RKO (cell line): ENCODE measurements at places on chromosomes 2 and 18.
A peak's percentile ranks its signal among the peaks of the same experiment; 100 is the strongest.

DNA sequence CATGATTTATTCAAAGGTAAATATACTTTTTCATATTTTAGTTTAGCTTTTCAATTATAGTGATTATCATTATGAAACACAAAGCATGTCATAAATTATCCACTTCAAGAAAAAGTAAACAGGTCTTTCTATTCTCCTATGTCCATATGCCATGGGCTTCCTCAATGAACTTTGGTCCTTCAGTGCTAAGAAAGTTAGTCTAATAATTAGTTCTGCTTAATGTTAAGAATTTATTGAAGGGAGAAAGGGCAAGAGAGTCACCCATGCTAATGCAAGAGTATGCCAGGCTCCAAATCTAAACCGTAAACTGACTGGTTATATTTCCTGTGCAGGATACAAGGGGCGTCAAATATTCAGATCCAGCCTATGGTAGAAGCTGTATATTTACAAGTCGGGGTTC lies 96.2 kb downstream of the GORASP2 start:
- no peak for DNase-seq

DNA sequence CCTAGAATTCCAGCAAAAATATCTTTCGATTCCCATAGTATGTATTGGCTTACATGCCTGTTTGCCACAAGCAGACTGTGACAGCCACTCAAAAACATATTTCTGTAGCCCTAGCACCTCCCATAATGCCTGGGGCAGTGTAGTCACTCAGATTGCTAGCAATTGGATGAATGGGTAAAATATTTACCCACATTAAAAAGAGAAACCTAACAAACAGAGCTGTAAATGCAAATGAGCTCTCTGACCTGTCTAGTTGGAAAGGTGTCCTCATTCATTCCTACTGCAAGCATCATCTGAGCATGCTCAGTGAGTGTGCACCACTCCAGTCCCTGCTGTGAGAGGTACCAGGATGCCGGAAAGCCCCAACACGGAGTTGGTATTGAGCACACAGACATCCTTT lies 234.0 kb upstream of the RAB12 start:
- no peak for DNase-seq

- peak; percentile 29 for DNase-seq
Observed at GRCh38 chr2:193584522-193584938, 1389.8 kb upstream of the TMEFF2 start.

- no peak for DNase-seq
Observed at GRCh38 chr2:229089776-229090175, 181.3 kb downstream of the PID1 start.

- DNase-seq = no peak
Observed at GRCh38 chr2:126644630-126645191, 11.2 kb upstream of the GYPC start.

GRCh38 chr2:60826111-60826510 lies 55.3 kb upstream of the REL start:
- DNase-seq = no peak

DNA sequence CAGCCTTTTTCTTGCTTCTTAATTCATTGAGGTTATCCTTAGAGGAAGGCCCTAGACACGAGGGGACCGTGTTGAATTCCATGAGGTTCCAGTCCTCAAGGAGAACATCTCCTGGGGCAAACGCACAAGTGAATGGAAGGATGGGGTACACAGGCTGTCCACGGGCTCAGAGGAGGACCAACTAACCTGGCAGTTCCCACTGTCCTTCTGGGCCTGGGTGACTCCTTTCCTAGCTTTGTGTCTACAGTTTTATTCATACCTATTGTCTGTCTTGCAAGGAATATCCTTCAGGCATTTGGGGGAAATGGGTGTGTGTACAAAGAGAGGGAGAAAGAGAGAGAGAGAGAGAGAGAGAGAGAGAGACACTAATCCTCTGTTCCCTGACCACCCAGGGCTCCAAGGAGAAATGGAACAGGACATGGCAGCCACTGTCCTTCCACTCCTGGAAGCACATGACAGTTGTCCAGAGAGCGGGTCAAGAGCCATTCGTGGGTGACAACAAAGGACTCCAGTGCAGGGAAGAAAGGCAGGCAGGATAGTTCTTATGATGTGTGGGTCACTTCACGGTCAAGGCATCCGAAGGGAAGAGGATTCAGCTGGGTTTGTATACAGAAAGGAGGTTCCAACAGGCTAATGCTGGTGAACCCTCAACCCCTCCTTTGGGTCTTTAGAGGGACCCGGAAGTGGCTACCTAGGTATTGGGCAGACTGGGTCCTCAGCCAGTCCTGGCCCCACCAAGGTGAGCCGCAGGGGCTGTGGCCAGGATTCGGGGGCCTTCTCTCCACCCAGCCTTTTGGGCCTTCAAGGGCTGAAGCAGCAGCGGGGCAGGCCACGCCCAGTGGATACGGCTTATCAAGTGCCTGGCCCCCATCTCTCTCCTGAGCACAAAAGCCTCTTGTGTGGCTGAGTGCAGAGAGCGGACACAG lies 150.6 kb downstream of the MYCN start:
- no peak for DNase-seq

DNA sequence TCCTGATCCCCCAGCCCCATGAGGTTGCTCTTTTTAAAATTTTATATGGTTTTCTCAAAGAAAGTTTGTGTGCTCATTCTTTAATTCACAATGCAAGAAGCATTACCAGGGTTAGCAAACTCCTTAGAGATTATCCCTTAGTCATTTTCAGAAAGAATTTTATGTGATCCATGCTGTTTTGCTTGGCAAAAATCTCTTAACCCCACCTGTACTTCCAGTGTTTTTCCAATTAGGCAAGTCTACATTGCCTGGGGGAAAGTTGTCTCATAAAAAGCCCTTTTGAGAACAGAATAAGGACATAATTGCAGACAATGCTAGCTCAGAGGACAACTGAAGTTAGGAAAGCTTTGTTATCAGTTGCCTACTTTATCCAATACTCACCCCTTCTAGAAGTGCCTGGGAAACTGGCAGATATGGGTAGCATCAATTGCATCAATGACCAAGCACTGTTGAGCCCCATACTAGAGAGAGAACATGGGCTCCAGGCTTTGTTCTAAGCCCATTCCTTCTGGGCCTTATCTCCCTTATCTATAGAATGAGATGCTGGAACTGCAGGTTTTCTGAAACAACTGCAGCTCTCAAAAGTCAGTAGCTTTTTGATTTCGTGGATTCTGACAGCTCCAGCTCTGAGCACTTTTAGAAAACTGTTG lies 265.9 kb upstream of the SPHKAP start:
- no peak for DNase-seq

DNA sequence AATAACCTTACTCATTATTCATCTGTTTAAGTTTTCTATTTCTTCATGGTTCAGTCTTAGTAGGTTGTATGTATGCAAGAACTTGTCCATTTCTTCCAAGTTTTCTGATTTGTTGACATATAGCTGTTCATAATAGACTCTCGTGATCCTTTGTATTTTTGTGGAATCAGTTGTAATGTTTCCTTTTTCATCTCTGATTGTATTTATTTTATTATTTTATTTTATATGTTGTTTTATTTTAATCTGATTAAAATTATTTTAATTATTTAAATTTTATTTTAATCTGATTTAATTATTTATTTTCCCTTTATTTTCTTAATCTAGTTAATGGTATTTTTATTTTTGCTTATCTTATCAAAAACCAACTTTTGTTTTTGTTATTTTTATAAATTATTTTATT lies 43.5 kb upstream of the SLC9A2 start:
- no peak for DNase-seq

GRCh38 chr2:218221000-218221399 lies 4.0 kb downstream of the ARPC2 start:
- DNase-seq = no peak

DNA sequence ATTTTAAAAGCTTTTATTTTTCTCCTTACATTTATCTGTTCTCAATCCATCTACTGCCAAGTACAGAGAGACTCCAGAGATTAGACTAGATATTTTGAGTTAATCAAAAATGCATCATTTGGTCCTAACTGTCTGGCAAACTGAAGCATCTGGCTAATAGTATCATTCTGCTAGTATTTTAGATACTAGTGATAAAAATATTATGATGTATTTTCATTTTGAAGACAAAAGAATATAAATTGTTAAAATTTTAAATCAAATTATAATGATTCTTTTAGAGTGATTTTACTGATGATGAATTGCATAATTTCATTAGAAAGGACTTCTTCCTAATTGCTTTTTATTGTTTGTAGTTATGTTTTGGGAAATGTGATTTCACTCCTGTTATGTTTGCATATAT lies 584.0 kb downstream of the LRRTM4 start:
- no peak for DNase-seq

GRCh38 chr2:112000399-112001135 lies 54.5 kb upstream of the TMEM87B start:
- DNase-seq = no peak

GRCh38 chr2:216286616-216287231 lies 85.6 kb downstream of the MARCHF4 start:
- DNase-seq = no peak

DNA sequence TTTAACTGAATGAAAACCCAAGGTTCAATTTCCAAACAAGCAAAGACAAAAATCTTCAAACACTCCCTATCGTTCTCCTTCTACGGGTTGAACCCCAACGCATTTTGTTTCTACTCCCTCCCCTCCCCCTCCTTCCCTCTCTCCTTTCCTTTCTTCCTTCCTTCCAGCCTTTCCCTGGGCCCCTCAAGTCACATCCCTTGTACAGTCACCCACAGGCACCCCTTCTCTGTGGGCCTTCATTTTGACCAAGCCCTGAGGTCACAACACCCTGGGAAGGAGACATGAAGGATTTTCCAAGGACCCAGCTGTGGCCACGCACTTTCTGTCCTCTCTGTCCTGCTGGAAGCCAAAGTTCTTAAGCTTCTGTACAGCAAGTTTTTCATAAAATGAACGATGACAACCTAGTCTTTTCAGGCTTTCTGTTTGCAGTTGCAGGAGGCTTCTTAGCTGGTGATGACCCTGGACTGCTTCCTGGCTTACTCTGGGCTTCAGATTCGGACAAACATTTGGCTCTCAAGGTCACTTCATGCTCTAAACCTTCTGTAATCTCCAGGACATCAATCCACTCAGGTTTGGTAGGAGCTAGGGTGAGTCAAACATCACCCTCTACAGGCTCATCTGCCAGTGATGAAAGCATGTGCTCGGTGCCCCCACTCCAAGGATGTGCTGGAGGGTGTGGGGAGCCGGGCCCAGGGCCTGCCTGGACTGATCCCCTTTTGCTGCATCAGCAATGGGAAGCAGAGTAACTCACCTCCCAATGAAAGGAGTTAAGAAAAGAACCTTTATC lies 25.5 kb downstream of the TMEM247 start:
- DNase-seq = no peak

- peak; percentile 55 for DNase-seq
Observed at GRCh38 chr2:42359304-42359964, 1.6 kb downstream of the COX7A2L start.

GRCh38 chr2:135745545-135745944 lies 3.9 kb downstream of the UBXN4 start:
- DNase-seq = peak; percentile 45

- DNase-seq = no peak
Observed at GRCh38 chr2:169667583-169667982, 26.6 kb downstream of the CFAP210 start.

DNA sequence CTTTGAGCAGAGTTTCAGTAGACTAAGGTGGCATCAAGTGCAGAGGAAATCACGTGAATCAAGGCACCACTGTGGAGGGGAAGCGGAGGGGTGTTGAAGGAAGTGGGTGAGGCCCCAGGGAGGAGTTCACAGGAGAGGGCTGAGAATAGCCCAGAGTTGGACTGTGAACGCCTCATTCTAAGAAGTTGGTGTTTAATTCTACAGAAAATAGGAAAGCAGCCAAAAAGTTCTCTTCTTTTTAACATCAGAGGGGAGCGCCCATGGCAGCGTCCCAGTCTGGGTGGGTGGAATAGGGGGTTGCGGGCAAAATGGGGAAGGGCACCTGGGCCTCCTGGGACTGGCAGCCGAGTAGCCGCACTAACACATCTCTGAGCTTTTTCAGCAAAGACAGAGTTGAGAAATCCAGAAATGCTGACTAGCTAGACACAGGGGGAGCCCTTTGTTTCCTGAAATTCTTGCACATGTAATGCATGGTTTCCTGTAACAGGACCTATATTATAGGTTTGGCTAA lies 97.0 kb downstream of the NEB start:
- DNase-seq = no peak

DNA sequence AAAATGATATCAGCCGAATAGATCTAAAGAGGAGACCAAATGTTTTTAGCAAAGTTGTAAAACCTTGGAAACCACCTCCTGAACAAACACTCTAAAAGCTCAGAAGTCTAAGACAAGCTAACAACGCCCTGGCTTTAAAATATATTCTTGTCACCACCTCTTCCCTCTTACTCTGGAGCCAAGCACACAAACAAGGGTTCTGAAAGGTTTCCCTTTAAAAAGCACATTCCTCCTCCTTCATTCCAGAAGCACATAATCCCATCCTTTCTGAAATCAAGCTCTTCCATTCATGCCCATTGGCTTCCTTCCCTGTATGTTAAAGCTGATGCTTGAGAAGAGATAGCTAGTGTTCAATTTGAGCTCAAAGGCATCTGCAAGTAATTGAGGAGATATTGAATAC lies 382.0 kb downstream of the LNPK start:
- no peak for DNase-seq

DNA sequence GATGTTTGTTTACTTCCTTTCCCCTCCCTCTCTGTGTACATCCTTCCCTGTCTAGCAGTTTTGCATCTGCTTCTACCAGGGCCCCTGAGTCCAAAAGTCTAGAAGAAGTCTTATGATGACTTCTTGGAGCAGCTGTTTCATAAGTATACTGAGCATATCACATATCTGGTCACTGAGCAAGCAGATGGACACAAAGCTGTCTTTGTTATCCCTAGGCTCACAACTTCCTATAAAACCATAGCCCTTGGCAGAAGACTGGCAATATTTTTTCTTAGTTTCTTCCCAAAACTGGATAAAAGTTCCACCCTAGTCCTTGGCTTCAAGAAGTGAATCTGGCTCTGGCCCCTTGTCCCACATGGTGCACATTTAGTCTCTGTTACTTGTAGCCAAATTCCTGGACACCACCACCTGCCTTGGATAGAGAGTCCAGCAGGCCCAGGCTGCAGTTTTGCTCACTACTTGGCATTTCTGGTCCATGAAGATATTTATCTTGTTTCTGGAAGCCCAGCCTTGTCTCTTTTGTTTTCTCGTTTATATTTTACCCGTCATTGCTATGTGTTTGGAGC lies 22.5 kb downstream of the THOC1 start:
- no peak for DNase-seq

DNA sequence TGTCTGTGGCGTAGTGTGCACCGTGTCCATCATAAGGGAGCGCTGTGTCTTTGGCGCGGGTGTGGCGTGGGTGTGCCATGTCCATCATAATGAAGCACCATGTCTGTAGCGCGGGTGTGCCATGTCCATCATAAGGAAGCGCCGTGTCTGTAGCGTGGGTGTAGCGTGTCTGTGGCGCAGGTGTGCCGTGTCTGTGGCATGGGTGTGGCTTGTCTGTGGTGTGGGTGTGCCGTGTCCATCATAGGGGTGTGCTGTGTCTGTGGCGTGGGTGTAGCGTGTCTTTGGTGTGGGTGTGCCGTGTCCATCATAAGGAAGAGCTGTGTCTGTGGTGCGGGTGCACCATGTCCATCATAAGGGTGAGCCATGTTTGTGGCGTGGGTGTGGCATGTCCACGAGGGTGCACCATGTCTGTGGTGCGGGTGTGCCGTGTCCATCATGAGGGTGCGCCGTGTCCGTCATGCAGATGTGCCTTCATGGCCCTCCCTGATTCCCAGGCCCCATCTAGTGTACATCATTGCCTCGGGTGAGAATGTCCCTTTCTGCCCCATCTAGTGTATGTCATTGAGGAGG lies 275.0 kb downstream of the GBX2 start:
- no peak for DNase-seq

- no peak for DNase-seq
Observed at GRCh38 chr2:190763901-190764514, 115.1 kb downstream of the NAB1 start.

- DNase-seq = no peak
Observed at GRCh38 chr2:128196471-128196931, 105.5 kb downstream of the UGGT1 start.
